ENCODE measurements at places on chromosomes 11 and 22.

DNA sequence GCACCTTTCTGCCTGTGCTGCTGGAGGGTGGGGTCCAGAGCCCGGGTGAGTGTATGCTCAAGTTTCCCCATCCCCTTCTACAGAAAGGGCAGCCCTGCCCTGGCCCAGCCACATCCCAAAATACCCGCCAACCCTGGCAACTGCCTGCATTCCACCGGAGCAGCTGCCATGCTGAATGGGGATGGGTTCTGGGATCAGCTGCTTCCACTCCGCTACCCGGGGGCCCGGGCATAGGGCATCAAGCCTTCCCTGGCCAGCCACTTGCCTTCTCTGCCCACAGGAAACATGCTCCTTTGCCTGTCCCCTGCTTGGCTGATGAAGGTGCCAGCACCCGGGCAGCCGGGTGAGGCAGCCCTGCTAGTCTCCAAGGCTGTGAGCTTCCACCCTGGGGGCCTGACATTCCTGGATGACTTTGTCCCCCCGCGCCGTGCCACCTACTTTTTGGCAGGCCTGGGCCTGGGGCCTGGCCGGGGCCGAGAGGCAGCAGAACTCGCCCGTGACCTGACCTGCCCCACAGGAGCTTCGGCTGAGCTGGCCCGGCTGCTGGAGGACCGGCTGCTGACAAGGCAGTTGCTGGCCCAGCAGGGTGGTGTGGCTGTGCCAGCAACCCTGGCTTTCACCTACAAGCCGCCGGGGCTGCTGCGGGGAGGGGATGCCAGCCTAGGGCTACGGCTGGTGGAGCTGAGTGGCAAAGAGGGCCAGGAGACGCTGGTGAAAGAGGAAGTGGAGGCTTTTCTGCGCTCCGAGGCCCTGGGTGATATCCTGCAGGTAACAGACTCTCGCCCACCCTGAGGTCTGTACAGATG, 3.2 kb downstream of the CARNS1 start:
- DNase-seq = peak; percentile 59

DNA sequence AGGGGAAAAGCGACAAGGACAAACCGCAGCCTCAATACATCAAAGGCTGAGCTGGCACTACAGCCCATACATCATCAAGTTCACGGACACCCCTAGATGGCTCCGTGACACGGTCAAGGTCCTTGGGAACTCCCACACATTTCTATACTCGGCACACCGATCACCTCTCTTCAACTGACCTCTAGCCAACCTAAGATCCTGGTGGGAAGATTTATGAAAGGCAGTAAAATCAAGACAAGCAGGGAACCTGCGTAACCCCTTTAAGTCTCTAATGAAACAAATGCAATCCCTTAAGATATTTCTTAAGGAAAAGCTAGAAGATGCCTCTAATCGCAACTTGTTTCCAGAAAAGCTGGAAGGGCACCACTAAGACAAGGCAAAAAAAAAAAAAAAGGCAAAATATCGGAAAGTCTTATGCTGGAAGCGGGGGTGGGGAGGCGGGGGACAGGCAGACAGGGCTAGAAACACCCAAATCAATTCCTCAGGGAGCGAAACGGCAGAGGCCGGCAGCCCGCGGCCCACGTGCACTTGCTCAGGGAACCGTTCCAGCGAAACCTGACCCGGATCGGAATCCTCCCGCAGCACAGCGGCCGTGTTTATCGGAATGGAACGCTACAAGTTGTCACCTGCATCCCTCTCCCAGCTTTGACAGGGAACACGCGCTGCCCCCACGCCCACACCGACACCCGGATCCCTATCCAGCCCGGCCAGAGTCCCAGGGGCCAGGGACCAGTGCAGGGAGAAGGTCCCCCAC, 1.4 kb downstream of the ARHGAP20 start:
- no peak for DNase-seq

GRCh38 chr11:69295079-69295994, 1.4 kb downstream of the MYEOV start:
- no peak for DNase-seq

DNA sequence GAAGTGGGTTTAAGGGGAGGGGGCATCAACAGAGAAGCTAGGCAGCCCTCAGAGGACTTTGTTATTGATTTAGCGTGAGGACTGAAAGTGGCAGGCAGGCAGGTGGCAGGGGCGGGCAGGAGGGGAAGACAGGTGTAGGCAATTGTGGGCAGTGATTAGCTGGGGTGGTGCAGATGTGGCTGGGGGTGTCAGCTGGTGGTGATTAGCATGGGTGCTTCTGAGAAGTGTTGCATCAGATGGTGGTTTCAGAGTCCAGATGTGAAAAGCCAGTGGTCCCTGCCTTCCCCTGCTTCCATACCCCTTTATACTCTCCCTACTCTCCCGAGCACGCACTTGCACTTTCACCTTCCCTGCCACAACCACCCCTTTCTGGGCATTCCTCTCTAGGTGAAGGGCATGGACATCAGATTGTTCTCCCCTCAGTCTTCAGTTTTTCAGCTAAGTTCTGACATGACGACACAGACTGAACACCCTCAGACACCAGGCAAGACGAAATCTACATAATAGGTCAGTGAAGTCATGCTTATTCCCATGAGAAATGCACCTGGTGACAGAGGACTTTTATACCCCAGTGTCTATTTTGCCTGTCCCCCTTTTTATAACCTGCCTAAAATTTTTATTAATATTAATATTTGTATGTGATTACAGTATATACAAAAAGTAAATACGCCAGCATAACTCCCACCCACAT, 435.7 kb upstream of the CADM1 start:
- no peak for DNase-seq

- DNase-seq = no peak
Observed at GRCh38 chr11:1619449-1619848, 2.5 kb downstream of the KRTAP5-4 start.

GRCh38 chr22:37581504-37581903, 1.6 kb upstream of the LGALS2 start:
- DNase-seq = no peak

DNA sequence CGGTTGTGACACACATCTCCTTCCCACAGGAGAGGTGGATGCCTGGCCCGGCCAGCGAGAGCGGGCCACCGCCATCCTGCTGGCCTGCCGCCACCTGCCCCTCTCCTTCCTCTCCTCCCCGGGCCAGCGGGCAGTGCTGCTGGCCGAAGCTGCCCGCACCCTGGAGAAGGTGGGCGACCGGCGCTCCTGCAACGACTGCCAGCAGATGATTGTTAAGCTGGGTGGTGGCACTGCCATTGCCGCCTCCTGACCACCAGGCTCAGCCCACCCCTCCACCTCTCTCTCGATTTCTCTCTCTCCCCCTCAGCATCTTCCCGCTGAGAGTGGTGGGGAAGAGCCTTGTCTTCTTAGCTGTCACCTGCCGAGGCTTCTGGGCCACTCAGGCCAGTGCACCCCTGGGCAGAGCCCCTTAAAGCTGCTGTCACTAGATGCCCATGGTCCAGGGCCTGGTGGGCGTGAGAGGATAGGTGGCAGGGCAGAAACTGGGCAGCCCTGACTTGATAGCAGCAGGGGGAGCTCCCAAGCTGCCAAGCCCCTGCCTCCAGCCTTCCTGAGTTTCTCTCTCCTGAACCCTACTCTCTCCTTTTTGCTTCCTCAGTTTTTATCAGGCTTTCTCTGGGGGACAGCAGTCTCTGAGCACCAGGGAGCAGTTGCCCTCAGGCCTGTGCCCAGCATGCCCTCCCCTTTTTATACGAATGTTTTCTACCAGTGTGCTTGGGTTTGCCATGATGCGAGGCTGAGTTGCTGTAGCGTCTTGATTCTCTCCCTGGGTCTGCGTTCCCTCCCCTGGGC, 9.3 kb downstream of the SHISA8 start:
- DNase-seq = no peak

DNA sequence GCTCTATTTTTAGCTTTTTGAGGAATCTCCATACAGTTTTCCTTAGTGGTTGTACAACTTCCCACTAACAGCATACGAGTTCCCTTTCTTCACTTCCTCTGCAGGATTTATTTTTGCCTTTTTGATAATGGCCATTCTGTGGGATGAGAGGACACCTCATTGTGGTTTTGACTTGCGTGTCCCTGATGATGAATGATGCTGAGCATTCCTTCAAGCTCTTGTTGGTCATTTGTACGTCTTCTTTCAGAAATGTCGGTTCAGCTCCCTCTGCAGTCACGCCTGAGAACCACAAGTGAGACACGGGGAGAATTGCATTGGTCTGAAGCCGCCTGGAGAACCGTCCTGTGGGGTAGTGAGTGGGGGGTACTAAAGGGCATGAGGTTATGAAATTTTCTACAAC, 2.0 kb upstream of the KRTAP5-10 start:
- peak; percentile 40 for DNase-seq

DNA sequence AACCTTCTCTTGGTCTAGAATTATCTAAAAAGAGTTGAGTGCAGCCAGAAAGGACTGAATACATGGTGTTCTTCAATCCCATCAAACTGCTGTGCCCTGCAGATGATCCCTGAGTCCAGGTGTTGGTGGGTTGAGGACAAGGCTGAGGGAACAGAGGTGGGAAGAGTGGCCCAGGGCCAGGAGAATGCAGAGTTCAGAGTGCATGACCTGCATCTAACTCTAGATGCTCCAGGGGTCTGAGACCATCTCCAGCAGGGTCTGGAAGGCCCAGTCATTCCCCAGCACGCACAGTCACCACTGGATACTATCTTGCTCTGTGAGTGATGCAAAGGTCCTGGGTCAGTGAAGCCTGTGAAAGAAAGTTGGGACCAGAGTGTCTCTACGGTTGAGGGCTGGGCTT, 2.1 kb upstream of the VPREB1 start:
- no peak for DNase-seq

DNA sequence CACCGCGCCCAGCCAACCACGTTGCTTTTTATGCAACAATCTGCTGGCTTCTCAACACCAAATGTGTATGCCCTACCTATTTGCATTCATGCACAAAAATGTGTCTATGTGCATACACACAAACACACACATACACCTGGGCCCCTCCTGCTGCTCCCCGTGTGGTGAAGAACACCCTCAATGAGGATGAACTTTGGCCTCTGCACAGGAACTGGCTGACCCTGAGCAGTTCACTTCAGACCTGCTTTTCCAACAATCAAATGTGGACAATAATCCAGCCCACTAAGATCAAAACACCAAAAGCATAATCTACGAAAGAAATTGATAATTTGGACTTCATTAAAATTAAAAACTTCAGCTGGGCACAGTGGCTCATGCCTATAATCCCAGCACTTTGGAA, 25.3 kb upstream of the SLC35C1 start:
- no peak for DNase-seq

- no peak for DNase-seq
Observed at GRCh38 chr11:102252339-102252891, 64.9 kb upstream of the BIRC3 start.

DNA sequence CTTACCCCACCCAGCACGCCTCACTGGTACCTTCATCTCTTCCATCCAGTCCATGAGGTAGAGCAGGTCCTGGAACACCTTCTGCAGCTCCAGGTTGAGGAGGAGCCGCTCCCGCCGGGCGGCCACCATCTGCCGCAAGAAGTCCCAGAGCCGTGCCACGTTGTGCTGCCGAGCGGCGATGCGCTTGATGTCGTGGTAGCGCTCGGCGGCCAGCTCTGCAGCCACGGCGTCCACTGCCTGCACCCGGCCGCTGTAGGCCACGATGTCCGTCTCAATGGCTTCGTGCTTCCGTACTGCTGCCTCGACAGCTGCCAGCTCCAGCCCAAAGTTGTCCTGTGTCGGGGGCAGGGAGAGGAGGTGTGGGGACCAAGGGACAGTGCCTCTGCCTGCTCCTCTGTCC, 21.5 kb downstream of the SPTBN2 start:
- no peak for DNase-seq

DNA sequence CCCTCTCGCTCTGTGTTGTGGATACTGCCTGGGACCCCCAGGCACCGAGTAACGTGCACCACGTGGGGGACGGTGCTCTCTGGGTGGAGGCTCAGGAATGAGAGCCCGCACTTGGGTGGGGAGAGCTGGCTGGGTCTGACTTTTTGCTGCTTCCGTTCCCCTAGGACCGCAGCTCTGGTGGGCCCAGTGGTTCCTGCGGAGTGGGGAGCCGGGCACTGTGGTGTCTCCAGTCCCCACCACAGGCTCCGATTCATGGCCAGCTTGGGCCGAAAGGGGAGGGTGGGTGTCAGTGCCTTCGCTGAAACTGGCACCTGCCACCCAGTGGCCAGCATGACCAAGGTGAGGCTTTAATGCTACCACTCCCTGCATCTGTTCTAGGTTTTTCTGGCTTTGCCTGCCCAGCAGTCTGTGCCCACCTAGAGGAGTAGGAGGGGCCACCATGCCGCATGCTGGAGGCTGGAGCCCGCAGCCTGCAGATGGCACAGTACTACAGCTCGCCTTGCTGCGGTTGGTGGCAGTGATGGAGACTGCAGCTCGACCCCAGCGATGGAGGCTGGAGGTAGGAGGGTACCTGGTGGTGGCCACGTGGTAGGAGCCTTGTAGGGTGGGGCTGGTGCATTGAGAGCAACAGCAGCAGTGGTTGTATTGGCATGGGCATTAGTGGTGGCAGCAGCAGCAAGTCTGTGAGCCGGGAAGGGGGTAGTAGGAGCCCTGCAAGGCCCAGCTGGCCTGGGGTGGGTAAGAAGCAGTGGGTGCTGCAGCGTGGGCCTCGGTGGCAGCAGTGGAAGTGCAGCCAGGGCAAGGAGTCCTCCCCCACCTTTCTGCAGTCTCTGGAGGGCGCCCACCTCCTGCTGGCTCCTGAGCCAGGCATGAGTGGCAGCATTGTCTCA, 118.8 kb upstream of the VPREB1 start:
- no peak for DNase-seq

DNA sequence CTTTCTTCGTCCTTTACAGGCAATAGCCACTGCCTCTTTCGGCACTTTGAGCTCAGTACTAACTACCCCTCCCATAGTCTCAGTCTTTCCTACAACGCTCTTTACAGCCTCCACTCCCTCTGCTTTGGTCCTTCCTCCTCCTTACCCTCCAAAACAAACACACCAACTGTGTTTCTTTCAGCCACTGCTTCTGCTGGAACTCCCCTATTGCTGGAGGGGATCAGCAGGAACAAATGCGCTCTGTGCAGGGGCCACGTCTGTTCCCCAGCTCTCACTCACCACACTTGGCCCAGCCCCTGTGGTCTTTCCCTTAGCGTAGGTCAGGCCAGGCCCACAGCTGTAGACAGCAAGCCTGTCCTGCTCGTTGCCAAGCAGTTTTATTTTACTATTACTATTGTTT, 42.3 kb downstream of the PC start:
- no peak for DNase-seq

DNA sequence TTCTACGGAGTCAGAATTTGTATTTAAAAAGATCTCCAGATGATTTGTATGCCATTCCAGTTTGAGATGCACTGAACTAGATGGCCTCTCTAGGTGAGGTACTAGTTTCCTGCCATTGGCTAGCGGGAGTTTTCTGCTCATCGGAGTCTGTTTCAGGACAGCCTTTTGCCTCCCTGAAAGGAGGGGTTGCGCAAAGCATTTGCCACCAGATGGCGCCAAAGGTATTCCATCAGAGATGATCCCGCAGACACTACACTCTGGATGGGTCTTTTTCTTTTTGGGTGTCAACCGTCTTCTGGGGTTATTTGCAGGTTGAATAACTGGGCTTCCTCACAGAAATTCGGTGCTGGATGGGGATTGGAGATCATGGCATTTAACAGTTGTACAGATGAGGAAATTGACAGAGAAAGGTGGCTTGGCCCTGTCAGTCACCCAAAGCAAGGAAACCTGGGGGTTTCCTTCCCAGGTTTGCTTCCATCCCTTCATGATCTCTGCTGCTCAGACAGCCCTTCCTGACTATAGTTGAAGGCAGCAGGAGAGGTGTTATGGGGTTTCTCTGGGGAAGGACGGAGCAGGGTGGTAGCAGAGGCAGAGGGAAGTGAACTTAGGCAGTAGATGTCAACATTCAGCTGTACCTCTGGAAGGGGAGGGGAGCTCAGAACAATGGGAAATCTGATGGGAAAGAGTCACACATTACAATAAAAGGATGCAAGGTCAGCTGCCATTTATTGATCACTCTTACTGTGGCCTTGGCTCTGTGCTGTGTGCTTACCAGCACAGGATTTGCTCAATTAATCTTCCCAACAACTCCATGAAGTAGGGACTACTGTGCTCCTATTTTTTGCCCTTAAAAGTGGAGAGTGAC, 81.6 kb downstream of the CCDC81 start:
- peak; percentile 89 for DNase-seq

All from activated T-cell treated with anti-CD3 and anti-CD28 coated beads, Interleukin-2, amount 50 U/mL, for 48 hours (primary cell).